ENCODE measurements at places on chromosomes 16 and 17. TPM values are rescaled to one million over a fixed set of nuclear protein-coding genes. Genes with fewer than 3 reads are reported as not detected.

The SULT1A4 gene
- 8.3 TPM for total RNA-seq

The DPEP2NB gene
- not detected for total RNA-seq

The C16orf54 gene
- 0.44 TPM for total RNA-seq

The MYL4 gene
- total RNA-seq = 6.7 TPM

The HOXB5 gene
- total RNA-seq = 0.24 TPM

DNA sequence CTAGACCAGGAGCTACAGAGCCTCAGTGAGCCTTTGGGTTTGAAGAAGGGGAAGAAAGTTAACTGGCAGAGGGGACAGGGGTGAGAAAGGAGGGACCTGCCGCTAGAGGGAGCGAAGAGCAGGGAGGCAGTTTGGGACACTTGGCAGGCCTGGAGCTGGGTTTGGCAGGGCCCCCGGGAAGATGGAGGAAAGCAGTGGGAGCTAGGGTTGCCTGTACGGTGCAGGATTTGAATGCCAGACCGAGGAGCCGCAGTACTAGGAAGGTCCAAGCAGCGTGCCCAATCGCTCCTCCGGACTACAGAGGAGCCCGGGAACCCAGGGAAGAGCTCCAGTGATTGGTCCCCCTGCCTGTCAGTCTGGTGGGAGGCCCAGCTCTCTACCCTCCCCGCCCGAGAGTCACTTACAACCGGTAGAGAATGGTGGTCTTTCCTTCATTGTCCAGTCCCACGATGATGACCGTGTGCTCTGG lies 1.3 kb downstream of the ARL5C start:
- peaks cover 9% of the 10 kb centered on the region for H3K4me1 ChIP-seq
- H3K27ac ChIP-seq = no peak overlapping the region
- no peaks in the 10 kb centered on the region for H3K36me3 ChIP-seq
- H3K27me3 ChIP-seq = no peaks in the 10 kb centered on the region
- DNase-seq = peak; percentile 96

GRCh38 chr17:68249354-68249765 lies 1.5 kb downstream of the AMZ2 start:
- peak overlapping the region; percentile 94 for H3K27ac ChIP-seq
- peak overlapping the region; percentile 85 for H3K4me3 ChIP-seq
- H3K4me1 ChIP-seq = peaks cover 15% of the 10 kb centered on the region
- no peak for DNase-seq
- no peaks in the 10 kb centered on the region for H3K27me3 ChIP-seq
- peaks cover 3% of the 10 kb centered on the region for H3K36me3 ChIP-seq

GRCh38 chr16:68081861-68082628 lies 3.1 kb upstream of the NFATC3 start:
- peaks cover 45% of the 10 kb centered on the region for H3K4me1 ChIP-seq
- peak overlapping the region; percentile 90 for H3K27ac ChIP-seq
- H3K27me3 ChIP-seq = no peaks in the 10 kb centered on the region
- H3K36me3 ChIP-seq = no peaks in the 10 kb centered on the region
- no peak overlapping the region for H3K4me3 ChIP-seq

GRCh38 chr17:47289302-47289701 lies 34.5 kb upstream of the EFCAB13 start:
- H3K27me3 ChIP-seq = no peaks in the 10 kb centered on the region
- H3K4me3 ChIP-seq = no peak overlapping the region
- H3K4me1 ChIP-seq = no peaks in the 10 kb centered on the region
- no peak overlapping the region for H3K27ac ChIP-seq
- H3K36me3 ChIP-seq = peaks cover 2% of the 10 kb centered on the region

DNA sequence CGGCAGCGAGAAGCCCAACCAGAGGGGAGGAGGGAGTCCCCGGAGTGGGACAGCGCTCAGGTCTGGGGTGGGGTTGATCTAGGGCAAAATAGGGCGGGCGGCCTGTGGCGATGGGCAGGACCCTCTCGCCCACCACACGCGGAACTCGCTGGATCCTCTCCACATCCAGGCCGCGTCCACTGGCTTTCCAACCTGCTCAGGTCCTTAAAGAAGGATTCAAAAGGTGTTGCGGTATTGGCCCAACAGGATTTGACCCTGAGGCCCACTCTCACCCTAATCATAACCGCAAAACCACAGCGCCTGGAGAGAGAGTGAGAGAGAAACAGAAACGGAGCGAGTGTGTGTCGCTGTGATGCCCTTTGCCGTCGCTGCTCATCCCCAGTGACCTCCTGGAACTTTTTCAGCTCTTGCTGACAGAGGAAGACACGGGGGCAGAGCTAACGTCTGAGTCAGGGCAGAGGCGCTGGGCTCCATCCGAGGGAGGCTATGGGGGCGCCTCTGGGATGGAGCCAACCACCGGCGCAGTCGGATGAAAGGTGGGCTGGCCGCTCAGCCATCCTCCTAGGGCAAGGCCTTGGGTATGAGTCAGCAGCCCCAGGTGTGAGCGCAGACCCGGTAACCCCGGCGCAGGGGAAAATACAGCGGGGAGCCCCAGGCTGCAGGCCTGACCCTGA lies 16.7 kb upstream of the OR1F1 start:
- H3K27me3 ChIP-seq = peaks cover 85% of the 10 kb centered on the region
- no peaks in the 10 kb centered on the region for H3K36me3 ChIP-seq
- DNase-seq = no peak
- peak overlapping the region; percentile 47 for H3K4me3 ChIP-seq

DNA sequence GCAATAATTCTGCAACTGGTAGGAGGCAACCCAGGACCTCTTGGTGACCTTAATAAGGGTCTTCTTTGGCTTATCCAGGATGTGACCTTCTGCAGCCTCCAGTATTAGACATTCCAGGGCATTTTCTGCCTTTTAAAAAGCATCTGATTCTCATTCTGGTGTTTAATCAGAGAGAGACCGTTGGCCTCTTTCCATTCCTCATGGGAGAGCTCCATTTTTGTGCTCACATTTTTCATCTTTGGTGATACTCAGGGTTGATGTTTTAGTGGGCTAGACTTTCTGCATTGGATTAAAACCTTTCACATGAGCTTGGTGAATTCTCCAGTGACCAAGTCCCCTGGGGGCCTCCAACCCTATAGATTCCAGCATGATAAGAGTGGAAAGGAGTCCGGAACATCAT lies 150.2 kb upstream of the CACNG5 start:
- H3K4me1 ChIP-seq = no peaks in the 10 kb centered on the region
- no peak overlapping the region for H3K27ac ChIP-seq
- peaks cover 20% of the 10 kb centered on the region for H3K36me3 ChIP-seq

GRCh38 chr16:35631261-35631945 lies 2172.0 kb downstream of the TP53TG3F start:
- no peak overlapping the region for H3K27ac ChIP-seq
- no peaks in the 10 kb centered on the region for H3K4me1 ChIP-seq
- no peaks in the 10 kb centered on the region for H3K27me3 ChIP-seq
- DNase-seq = no peak
- H3K36me3 ChIP-seq = no peaks in the 10 kb centered on the region

- H3K27ac ChIP-seq = no peak overlapping the region
- peak; percentile 76 for DNase-seq
- no peak overlapping the region for H3K4me3 ChIP-seq
Measured at GRCh38 chr16:17266608-17267313, 204.0 kb downstream of the XYLT1 start.

- no peaks in the 10 kb centered on the region for H3K27me3 ChIP-seq
- H3K27ac ChIP-seq = peak overlapping the region; percentile 74
- H3K36me3 ChIP-seq = no peaks in the 10 kb centered on the region
Measured at GRCh38 chr16:4373909-4374742, 2.5 kb downstream of the VASN start.

DNA sequence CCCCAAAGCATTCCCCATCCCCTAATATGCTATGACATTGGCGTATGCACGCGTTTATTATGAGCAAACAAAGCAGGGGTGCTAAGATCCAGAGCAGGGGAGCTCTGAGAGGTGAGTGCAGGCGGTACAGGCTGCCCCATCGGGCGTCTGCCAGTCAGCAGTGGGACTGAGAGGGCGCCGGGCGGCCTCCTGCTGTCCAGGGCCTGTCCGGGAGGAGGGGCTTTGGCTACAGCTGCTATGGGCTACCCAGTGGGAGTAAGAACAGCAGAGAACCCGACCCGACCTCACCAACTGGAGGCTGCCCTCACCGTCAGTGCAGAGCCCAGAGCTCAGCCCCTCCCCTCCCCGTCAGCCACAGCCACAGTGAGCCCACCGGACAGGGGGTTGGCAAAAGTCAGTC lies 18.5 kb upstream of the AATK start:
- H3K4me3 ChIP-seq = no peak overlapping the region
- peaks cover 16% of the 10 kb centered on the region for H3K27me3 ChIP-seq
- no peaks in the 10 kb centered on the region for H3K4me1 ChIP-seq

DNA sequence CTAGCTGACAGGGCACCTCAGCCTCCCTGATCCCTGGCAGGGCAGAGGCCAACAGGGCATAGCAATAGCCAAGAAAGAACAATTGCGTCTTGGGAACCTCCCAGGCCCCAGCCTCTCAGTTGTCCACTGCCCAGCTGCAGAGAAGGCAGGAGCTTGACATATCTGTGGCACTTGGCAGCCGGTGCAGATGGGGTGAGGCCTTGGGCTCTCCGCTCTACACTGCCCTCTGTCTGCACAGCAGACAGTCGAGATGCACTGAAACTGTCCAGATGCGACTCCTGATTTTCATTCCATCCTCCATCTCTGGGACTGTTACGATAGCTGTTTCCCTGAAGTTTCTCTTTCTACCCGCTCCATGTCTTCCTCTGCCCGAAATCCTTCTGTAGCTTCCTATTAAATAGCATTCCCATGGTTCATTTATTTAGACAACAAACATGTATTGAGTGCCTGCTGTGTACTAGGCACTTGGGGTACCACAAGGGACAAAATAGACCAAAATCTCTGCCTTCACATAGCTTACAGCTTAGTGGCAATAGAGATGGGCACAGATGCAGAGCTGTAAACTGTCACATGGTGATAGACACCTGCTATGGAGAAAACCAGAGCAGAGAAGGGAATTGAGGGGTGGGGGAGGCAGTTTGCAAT lies 3.3 kb downstream of the POLR3E start:
- no peak overlapping the region for H3K4me3 ChIP-seq
- peak; percentile 82 for DNase-seq
- no peaks in the 10 kb centered on the region for H3K27me3 ChIP-seq
- peak overlapping the region; percentile 96 for H3K27ac ChIP-seq
- H3K4me1 ChIP-seq = peaks cover 14% of the 10 kb centered on the region

- H3K4me3 ChIP-seq = peak within 1 kb of the TSS; percentile 91
- no peaks in the 10 kb centered on the region for H3K27me3 ChIP-seq
- peak; percentile 89 for DNase-seq
- peak within 1 kb of the TSS; percentile 86 for H3K27ac ChIP-seq
Measured at GRCh38 chr16:70685938-70686375, at the start of gene MTSS2. TSS of gene MTSS2 (minus strand) at chr16:70686053. CDS start at chr16:70685791, 262 bp downstream.

Data from psoas muscle (tissue), 8 donors.